ENCODE measurements at places on chromosomes 2 and 18.

DNA sequence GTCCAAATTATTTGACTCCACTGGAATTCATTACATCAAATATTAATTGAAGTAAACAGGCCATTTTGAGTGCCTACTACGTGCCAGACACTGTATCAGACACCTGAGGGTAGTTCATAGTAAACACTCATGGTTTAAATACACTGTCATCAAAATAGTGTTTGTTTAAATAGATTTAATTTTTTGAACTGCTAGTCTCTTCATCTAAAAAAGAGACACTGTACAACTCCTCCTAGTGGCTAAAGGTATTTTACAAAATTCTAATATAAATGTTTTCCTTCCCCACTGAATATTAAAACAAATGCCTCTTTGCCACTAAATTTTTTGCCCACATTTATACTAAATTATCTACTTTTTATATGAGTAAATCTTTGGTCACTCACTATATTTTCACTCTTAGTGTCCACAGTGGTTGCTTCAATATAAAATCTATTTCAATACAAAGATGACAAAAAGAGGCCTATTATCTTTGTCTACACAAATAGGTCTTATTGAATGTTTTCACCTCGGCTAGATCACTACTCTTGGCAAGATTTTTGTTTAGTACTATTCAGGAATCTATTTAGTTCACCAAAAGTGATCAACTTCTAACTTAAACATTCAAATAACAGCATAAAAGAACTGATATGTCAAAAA lies 122.1 kb downstream of the TMEM247 start:
- DNase-seq: peak; percentile 9

- DNase-seq: no peak
These were observed 63.1 kb downstream of the PLB1 start for GRCh38 chr2:28558918-28559317.

DNA sequence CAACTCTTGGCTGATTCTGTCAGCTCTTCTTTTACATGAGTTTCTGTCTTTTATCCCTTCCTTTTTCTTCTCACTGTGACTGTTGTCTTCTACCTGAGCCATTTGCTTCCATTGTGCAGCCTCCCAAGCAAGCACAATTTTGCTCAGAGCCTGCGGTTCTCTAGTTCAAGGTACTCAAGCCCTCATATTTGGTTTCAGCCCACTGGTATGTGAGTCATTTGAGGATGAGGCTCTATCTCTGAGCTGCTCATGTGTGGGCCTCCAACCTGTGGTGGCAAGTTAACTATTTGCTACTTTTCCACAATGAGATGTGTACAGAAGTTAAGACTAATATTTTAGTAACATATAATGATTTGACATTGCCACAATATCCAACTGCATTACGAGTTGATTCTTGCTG lies 183.0 kb downstream of the PHLPP1 start:
- no peak for DNase-seq

DNA sequence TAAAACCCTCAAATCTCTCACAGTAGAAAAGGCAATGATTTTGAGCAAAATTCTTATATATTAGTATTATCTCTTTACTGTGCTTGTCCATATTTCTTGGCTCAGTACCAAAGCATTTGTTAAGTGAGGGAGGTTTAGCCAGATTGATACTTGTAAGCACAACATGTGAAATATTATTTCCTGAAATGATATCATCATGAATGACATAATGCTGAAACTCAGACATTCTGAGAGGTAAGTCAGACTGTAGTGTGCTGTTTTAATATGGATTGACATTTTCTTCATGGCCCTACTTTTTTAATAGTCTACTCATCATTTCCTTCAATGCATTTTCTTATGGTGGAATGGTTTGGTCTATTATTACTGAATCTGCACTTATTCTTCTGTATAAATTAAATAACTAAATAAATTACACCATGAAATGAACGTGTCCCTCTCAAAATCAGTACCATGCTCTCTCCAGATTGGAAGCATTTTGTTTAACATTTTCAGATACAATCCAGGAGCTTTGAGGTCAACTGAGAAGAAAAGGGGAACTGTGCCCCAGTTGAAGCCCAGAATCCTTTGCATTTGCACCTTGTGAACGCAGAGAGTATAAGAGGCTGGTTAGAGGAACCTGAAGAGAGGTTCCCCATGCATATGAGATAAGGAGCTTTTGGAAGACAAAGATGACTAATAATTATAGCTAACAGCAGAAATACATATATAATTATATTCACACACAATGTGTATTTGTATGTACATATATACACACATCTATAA lies 50.1 kb upstream of the CRACDL start:
- no peak for DNase-seq

DNA sequence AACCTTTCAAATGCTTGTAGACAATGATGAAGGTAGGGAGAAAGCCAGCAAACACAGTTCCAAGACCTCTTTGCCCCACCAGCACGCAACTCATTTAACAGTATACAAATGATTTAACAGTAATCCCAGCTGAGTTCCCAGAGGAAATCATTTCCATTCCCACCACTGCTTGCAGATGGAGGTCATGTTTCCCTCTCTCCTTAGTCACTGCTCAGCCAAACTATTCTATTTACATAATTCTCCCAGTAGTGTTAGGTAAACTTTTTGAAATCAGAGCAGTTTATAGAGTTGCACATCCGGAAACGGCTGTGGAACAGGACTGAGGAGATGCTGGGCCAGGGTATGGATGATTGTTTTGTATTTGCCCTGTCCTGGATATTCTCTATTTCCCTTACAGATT lies 328.5 kb downstream of the FIGN start:
- no peak for DNase-seq

- DNase-seq: no peak
These were observed 47.8 kb downstream of the XDH start for GRCh38 chr2:31366733-31367132.

- DNase-seq: no peak
These were observed 429.1 kb downstream of the NRXN1 start for GRCh38 chr2:50602636-50603327.
